ENCODE measurements at places on chromosomes 12 and 14. TPM values are rescaled to one million over a fixed set of nuclear protein-coding genes. Genes with fewer than 3 reads are reported as not detected.

PRIMA1 gene
- total RNA-seq = not detected

NDUFB1 gene
- total RNA-seq = 582 TPM

RGS6 gene
- not detected for total RNA-seq

HOXC4 gene
- 4.3 TPM for total RNA-seq

TSPAN19 gene
- total RNA-seq = not detected

DNA sequence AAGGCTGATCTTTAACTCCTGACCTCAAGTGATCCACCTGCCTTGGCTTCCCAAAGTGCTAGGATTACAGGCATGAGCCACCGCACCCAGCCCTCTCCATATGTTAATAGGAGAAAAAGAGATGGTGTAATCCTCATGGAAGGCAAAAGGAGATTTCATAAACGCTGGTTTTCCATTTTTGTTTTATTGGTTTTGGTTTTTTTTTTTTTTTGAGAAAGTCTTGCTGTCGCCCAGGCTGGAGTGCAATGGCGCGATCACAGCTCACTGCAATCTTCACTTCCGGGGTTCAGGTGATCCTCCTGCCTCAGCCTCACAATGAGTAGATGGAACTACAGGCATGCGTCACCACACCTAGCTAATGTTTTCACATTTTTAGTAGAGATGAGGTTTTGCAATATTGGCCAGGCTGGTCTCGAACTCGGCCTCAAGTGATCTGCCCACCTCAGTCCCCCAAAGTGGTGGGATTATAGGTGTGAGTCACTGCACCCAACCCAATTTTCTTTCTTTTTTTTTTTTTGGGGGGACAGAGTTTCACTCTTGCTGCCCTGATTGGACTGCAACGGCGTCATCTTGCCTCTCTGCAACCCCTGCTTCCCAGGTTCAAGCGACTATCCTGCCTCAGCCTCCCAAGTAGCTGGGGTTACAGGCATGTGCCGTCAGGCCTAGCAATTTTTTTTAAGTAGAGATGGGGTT, 8.1 kb downstream of the PTGES3 start:
- DNase-seq = no peak

- no peak for DNase-seq
These were observed 4.5 kb downstream of the RASSF8 start for GRCh38 chr12:25962932-25963525.

- peak; percentile 28 for DNase-seq
These were observed 24.4 kb downstream of the TUNAR start for GRCh38 chr14:95901054-95901453.

- no peak for DNase-seq
These were observed 56.9 kb downstream of the AMN start for GRCh38 chr14:102979406-102979805.

- DNase-seq = peak; percentile 55
These were observed 846 bp upstream of the MTHFD1 start for GRCh38 chr14:64387232-64387781.

- DNase-seq = no peak
These were observed 36.8 kb downstream of the ZFP36L1 start for GRCh38 chr14:68756000-68756481.

APPL2 gene
- total RNA-seq = 41.3 TPM

DNA sequence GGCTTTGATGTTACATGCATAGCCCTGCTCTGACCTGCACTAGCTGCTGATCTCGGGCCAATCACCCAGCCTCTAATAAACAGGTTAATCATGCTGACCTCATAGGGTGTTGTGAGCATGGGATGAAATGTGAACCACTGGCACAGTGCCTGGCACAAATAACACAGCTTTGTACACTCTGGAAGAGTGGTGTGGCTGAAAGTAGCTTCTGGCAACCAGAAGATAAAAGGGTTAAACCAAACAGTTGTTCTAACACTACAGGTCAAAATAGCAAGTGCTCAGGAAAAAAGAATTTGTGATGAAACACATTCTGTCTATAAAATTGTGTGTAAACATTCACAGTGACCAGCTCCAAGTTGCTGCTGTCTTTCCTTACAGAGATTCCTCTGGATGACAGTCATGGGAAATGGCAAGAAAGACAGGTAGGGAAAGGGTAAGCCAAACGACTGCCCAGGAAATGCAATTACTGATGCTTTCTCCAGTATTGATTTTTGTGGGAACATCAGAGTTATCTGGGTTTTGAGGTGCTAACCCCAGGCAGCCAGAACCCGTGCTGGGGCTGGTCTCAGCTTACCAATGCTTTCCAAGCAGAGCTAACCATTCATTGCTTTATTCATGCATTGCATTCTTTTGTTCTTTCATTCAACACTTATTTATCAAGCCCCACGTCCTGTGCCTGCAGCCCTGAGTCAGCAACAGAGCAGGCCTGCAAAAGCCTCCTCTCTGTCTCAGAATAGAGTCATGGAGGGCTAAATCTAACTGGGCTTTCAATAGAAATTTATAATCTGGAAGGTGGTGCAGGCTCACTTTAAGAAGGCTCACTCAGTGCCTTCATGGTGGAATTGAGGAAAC, 38.1 kb upstream of the CAPRIN2 start:
- peak; percentile 79 for DNase-seq

ADAM21 gene
- total RNA-seq = 0.49 TPM
